Umbilical cord (tissue), 2 donors: ENCODE measurements at places on chromosomes 5 and 9. TPM values are rescaled to one million over a fixed set of nuclear protein-coding genes. Genes with fewer than 3 reads are reported as not detected.

PRR16 gene
- total RNA-seq = 7.9 TPM

SLC2A8 gene
- 19.3 TPM for total RNA-seq

ACTBL2 gene
- total RNA-seq = 3.1 TPM

PRR7 gene
- total RNA-seq = not detected

RASEF gene
- total RNA-seq = 5.5 TPM

SLC25A2 gene
- total RNA-seq = 1.9 TPM

ARL10 gene
- 8.9 TPM for total RNA-seq

GRXCR2 gene
- total RNA-seq = not detected

DNA sequence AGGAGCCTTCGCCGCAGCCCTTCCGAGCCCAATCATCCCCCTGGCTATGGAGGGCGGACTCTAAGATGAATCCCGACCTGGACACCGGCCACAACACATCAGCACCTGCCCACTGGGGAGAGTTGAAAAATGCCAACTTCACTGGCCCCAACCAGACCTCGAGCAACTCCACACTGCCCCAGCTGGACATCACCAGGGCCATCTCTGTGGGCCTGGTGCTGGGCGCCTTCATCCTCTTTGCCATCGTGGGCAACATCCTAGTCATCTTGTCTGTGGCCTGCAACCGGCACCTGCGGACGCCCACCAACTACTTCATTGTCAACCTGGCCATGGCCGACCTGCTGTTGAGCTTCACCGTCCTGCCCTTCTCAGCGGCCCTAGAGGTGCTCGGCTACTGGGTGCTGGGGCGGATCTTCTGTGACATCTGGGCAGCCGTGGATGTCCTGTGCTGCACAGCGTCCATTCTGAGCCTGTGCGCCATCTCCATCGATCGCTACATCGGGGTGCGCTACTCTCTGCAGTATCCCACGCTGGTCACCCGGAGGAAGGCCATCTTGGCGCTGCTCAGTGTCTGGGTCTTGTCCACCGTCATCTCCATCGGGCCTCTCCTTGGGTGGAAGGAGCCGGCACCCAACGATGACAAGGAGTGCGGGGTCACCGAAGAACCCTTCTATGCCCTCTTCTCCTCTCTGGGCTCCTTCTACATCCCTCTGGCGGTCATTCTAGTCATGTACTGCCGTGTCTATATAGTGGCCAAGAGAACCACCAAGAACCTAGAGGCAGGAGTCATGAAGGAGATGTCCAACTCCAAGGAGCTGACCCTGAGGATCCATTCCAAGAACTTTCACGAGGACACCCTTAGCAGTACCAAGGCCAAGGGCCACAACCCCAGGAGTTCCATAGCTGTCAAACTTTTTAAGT is 819 bp downstream of the ADRA1B start:
- no peak for DNase-seq

- DNase-seq = no peak
Observed at GRCh38 chr9:31623511-31623910, 760.9 kb upstream of the ACO1 start.

DNA sequence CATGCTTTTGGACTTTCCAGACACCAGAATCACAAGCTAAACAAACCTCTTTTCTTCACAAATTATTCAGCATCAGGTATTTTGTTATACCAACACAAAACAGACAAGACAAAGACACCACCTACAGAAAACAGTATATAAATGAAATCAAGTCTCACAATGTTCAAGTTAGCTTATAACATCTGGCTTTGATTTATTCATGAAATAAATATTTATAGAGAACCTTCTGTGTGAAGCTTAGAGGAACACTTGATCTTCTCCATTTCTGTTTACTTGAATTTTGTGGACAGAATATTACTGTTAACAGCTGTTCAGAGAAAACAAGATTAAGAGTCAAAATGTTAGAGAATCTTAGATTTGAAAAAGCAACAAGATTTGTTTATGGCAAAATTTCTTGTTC is 137.4 kb upstream of the PRR16 start:
- DNase-seq = no peak

DNA sequence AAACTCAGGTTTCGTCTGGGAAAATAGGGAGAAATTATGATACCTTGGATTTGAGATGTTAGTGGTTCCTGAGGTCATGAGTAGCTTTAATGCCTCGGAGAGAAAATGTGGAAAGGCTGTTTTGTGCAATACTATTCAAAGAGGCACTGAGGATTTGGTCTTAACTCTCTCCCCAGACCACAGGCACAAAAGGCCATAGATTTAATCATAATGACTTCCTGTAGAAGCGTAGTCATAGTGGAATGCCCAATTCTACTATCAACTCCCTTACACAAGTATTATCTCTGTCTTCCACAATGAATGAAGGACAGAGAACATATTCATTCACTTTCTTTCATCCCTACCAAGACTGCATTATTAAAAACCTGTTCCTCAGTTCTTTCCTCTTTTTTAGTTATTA is 153.0 kb upstream of the FTMT start:
- DNase-seq = no peak

GRCh38 chr9:84846906-84847305 is 177.4 kb downstream of the NTRK2 start:
- DNase-seq = no peak

- no peak for DNase-seq
Observed at GRCh38 chr9:86643946-86644674, 289.9 kb upstream of the TUT7 start.

- DNase-seq = no peak
Observed at GRCh38 chr5:90095292-90096060, 314.1 kb downstream of the CETN3 start.

DNA sequence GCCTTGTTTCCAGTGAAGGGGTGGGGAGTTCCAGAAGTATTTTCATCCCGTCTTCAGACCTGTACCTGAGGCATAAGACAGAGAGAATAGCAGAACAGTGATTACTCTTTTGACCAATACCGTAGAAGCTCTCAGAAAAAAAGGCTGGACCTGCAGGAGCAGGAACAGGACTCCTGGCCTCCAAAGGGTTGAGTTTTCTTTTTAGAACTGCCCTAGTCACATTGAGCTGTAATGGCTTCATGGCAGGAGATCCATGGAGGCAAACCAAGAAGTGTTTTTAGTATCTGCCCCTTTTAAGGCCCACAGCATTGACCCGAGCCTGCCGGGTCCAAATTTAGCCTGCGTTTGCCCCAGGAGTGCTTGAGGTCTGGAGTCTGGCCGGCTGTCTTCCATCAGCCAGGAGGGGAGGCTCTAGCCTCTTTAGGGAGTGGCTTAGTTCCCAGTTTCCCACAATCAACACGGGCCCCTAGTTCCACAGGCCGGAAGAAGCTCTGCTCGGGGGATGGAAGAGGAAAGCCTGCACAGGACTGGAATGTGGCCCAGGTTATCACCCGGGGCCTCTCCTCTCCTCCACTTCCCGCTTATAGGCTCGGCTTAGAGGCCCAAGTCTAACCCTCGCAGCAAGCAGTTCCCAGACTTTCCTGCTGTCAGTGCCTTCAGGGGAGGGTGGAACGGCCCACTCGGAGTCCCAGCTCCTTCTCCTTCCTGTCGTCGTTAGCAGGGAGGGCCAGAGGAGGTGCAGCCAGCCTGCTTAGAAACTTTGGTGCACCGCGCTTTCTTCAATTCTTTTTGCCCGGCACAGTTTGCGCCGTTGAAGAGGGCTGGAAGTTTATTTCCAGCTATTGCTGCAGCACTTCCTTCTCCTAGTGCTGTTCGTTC is 80.7 kb downstream of the C9orf152 start:
- DNase-seq = peak; percentile 96

- DNase-seq = no peak
Observed at GRCh38 chr5:152113401-152113800, 188.8 kb upstream of the GLRA1 start.

GRCh38 chr5:80487444-80487828 is 464 bp upstream of the FAM151B start:
- DNase-seq = no peak

DNA sequence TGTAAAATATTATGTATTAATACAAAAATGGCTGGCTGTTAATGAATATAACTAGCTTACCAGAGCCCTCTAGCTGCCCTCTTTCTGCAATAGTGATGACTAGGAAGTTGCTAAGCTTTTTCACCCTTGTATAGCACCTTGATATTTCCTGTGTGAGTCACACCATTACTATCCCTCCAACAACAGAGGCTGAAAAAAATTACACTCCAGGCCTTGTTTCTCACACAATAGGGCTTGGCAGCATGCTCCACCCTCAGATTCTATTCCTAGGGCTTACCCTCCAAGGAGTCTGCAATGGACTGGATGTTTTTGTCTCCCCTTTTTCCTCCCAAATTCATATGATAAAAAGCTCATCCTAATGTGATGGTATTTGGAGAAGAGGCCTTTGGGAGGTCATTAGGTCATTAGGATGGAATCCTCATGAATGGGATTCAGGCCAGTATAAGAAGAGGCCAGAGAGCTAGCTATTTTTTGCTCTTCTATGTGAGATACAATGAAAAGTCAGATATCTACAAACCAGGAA is 184.6 kb upstream of the MAP1B start:
- no peak for DNase-seq

- no peak for DNase-seq
Observed at GRCh38 chr5:159199225-159199624, 10.1 kb downstream of the RNF145 start.

DNA sequence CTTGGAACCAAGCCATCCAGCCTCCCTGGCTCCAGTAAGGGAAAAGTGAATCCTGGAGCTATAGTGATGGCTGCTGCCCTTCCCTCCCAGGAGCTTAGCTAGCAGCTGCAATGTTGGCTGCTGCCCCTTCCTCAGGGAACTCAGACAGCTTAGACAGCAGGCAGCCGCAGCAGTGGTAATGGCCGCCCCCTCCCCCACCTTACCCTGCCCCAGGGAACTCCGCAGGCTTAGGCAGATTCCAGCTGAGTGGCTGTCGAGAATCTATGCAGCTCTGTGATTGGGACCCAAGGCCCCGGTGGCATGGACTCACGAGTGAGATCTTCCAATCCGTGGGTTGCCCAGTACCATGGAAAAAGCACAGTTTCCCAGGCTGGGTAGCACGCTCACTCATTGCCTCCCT is 378.6 kb downstream of the NNT start:
- DNase-seq = no peak

DNA sequence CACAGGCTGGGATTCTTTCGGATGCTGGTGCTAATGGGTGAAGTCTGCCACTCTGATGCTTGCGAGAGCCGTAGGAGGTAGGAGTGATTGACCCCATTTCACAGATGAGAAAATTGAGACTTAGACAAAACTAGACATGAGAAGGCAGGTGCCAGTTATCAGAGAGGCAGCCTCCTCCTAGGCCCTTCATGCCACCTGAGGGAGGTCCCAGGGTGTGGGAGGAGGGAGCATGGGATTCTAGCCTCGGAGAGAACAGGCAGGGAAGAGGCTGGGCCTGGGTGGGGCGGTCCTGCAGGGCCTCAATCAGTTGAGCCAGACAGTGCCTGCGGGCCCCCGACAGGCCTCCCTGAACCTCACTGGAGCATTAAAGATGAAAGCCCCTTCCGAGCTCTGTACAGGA is 112.4 kb downstream of the COL23A1 start:
- no peak for DNase-seq

- no peak for DNase-seq
Observed at GRCh38 chr9:100933656-100934055, 94.9 kb upstream of the PLPPR1 start.

DNA sequence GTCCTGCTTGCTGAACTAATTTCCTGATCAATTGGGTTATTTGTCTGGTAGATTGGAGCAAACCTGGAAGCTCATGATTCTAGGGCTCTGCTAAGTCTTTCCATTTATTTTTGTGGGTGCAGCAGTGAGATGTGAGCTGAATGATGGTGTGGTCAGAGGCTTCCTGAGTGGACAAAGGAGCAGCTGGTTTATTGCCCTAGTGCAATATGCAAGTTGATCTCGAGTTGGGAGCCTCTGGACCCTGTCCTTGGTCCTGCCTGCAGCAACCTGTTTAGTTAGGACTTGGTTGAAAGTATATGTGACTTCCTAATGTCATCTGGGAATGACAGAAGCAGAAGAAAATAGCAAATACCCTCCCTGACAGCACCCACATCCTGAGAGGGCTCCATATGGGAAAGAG is 4.2 kb upstream of the UNC5A start:
- no peak for DNase-seq

GRCh38 chr9:73153793-73154227 is 2.1 kb downstream of the ANXA1 start:
- DNase-seq = no peak

DNA sequence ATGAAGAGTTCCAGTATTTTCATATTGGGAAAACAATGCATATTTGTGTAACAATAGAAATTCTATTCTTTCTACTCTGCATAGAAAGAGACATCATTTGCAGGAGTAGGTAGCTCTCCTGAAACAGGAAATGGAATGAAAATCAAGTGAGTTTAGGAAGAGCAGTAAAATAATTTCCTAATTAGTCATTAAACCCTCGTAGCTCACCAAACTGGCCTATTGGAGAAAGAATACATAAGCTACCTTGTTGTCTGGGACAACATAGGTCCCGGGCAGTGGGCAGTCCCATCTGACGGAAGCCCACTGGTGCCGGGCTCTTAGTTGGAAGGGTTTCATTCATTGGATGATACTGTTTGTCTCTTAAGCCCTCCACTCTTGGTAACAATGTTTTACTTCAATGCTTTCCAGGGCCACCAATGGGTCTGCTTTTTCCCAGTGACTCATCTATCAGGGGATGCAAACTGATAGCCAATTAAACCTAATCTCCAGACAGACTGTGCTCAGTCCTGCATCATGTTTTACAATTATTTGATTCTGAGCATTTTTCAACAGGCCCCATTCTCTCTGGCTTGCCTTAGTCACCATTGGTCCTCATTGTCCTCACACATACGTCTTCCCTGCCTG is 46.5 kb downstream of the GNA14 start:
- no peak for DNase-seq
